ENCODE measurements at places on chromosomes 7 and 10.

GRCh38 chr10:69338547-69339450 is 60.5 kb downstream of the HK1 start:
- DNase-seq: no peak

- DNase-seq: no peak
Observed at GRCh38 chr7:44193011-44193802, 4.0 kb upstream of the GCK start.

GRCh38 chr10:29479981-29480954 is 154.5 kb downstream of the SVIL start:
- DNase-seq: no peak

DNA sequence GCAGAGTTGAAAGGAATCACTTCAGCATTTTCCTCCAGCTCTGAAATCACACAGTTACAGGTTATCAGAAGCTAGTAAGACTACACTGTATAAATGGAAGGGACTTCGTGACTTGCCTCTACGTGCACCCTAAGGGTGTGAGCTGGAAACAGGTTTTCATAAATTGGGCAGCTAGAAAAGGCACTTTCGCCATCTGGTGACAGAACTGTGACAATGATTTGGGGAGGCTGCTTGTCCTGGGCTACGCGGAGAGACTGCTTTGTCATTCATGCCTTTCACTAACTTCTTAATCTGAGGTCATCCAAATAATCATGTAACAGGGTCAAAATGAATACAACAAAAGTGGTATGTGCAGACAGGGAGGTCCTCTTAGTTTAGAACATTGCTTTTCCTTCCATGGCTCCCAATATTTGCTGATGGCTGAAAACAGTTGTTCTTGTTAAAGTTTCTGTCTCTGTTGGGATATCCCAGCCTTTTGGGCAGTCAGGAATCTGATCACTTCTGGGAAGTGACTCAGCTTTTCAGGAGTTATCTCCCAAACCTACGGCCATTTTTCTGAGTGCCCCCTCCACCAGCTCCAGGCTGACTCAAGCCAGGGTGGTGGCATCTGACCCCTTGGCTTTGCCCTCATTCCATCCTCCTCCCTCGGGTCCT is 17.8 kb downstream of the VWC2 start:
- no peak for DNase-seq

DNA sequence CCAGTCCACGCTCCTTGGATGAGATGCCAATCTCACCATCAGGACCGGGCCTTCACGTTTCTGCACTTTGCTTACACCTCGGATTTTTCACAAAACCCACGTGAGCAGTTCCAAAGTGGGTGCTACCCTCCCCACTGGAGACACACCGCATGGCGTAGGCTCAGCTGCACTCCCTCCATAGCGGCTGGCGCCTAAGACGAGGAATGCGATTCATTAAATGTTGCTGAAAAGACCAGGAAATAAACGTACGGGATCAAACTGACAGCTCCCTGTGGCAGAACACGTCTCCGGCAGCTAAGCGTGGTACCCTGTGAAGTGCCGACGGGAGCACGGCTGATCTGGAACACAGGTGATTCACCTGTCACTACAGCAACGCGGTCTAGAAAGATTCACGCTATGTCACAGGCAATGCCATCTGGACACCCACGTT is 209.0 kb downstream of the DIP2C start:
- DNase-seq: no peak

- no peak for DNase-seq
Observed at GRCh38 chr10:129136951-129137350, 330.1 kb upstream of the MGMT start.

DNA sequence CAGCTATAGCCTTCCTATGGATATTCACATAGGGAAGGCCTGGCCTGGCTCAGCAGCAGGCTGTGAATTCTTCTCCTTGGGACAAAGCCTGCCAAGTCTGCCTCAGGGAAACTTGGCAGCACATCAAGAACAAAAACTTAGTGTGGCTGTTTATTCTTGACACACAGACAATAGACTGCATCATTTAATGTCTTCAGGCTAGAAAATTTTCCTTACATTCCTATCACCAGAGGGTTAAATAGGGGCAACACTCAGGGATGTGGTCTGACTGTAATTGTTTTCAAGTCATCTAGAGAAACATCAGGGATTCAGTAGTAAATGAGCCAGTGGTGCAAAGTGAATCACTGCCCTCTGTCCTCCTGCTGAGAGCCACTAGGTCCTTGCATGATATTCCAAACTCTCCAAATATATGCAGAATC is 137.3 kb downstream of the SEMA3C start:
- no peak for DNase-seq

GRCh38 chr7:142327628-142328405 is 70.0 kb upstream of the PRSS58 start:
- no peak for DNase-seq

DNA sequence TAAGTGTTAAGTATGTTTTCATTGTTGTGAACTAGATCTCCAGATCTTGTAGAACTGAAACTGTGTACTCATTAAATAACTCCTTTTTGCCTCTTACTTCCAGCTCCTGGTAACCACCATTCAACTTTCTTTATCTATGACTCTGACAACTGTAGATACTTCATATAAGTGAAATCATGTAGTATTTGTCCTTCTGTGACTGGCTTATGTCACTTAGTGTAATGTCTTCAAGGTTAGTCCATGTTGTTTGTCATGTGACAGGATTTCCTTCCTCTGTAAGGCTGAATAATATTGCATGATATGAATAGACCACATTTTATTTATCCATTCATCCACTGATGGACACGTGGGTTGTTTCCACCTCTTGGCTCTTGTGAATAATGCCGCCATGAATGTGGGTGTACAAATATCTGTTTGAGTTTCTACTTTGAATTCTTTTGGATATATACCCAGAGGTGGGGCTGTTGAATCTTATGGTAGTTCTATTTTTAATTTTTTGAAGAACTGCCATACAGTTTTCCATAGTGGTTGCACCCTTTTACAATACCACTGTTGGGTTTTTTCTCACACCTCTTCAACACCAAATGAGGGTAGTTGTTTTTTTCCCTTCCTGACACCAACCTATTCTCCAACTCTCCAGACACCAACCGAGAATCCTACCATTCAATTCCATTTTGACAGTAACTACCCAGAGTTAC is 10.7 kb upstream of the FMC1 start:
- DNase-seq: no peak

GRCh38 chr10:48779077-48779476 is 94.4 kb downstream of the WDFY4 start:
- DNase-seq: no peak

DNA sequence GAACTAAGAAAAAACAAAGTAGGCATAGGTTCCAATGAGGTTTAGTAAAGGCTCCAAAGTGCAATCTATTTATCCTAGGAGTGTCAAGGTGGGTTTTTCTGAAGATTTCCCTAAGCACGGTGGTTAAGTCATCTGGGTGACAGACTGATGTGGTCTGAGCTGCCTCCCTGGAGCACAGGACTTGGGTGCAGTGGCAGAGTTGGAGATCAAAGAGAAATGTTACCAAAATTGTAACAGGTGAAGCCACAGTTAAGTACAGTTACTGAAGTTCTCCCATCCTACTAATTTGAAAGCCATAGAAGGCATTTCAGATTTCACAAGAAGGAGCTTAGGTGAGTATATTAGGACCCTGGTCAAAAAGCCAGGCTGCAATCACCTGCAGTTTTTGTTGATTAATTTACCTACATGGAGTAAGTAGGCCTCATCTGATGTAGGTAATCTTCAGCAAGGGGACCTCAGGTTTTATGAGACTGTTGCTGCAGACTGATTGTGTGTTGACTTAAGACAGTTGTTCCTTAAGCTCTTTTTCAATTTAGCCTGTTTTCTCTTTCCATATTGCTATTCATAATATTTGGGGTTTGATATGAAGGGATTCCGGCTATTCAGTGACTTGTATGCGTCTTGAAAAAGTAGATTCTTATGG is 3.0 kb downstream of the DLX6 start:
- DNase-seq: no peak

GRCh38 chr10:70840836-70841235 is 25.1 kb downstream of the SGPL1 start:
- no peak for DNase-seq

GRCh38 chr7:20288036-20288435 is 42.7 kb upstream of the ITGB8 start:
- DNase-seq: no peak

DNA sequence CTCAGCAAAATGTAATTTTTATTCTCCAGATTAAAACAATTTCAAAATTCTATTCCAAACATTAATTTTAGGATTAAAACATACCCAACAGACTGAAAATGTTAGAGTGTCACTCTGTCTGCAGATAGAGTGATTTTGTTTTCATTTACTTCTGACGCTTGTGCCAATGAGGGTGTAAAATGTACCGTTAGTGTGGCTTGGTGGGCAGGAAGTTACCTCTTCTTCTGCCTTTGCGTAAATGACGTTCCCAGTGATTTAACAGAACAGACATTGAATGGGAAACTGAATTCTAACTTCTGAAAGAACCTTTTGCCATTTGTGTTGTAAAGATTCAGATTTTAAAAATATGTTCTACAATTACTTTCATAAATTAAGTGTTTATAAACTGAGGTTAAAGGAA is 47.0 kb upstream of the DRGX start:
- no peak for DNase-seq

DNA sequence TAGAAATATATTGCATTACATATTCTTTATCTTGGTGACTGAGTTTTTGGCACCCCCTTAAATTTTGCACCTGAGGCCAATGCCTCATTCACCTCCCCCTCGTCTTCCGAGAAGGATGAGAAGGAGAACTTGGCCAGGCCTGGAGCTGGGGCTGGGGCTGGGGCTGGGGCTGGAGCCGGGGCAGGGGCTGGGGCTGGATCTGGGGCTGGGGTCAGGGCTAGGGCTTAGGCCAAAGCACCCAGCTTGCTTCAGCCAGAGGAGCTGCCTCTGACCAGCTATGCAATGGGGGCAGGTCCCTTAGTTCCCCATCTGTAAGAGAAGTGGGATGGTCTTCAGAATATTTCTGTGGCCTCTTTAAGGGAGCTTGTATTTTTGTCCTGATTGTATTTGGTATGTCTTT is 3.8 kb upstream of the PRKAG2 start:
- no peak for DNase-seq

Measured in T-helper 9 cell (primary cell).